CD4-positive, alpha-beta memory T cell (primary cell): ENCODE measurements at places on chromosomes 11 and 22.
A peak's percentile ranks its signal among the peaks of the same experiment; 100 is the strongest.

- DNase-seq = peak; percentile 29
These were observed 3.9 kb upstream of the VSIG10L2 start for GRCh38 chr11:125941619-125942611.

GRCh38 chr22:38697425-38698089 is 3.2 kb downstream of the JOSD1 start:
- DNase-seq = peak; percentile 39

DNA sequence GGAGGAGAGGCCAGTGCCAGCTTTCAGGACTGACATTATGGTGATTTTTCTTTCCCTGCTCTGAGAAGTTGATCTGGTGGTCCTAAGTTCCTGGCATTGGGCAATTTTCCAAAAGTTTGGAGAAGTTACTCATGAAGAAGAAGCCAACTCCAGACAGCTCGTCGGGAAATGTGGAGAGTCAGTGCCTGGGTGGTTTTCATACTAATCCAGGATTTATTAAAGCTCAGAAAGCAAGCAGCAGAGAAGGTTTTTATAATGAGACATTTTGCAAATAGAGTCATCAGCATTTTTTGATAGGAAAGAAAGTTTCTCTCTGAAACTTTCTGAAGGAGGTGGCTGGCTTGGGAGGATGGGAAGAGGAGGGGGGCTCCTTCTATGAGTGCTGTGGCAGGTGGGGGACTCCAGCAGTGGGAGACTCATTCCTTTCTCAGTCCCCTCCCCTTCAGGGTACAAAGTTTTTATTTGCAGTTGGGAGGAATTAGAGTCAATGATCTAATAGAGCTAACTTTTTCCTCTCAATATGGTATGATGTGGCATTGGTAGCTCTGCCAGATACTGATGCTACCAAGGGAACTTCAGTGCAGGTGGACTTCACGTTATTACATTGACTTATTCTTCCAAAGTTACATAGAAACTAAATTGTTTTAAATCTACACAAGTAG is 55.4 kb downstream of the LIF start:
- no peak for DNase-seq

GRCh38 chr11:116193321-116194131 is 579.3 kb downstream of the BUD13 start:
- no peak for DNase-seq

- DNase-seq = no peak
These were observed 10.0 kb downstream of the SPTY2D1 start for GRCh38 chr11:18624161-18624560.

- no peak for DNase-seq
These were observed 110.2 kb upstream of the SESN3 start for GRCh38 chr11:95341221-95341620.

DNA sequence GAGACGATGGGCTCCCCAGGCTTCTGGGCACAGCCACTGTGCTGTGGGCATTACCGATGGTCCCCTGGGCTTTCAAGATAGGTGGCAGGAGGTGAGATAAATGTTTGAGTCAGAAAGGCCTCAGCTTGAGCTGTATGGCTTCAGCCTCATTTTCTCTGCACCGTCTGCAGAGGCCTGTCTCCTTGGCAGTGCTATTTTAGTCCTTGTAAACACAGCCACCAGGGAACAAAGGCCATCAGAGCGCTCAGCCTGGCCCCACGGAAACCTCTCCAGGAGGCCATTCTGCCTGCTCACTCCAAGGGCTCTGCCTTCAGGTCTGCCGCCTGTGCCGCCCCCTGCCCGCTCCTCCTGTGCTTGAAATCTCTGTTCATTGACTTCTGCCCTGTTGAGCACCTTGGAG is 1424.9 kb downstream of the TBC1D22A start:
- DNase-seq = no peak

DNA sequence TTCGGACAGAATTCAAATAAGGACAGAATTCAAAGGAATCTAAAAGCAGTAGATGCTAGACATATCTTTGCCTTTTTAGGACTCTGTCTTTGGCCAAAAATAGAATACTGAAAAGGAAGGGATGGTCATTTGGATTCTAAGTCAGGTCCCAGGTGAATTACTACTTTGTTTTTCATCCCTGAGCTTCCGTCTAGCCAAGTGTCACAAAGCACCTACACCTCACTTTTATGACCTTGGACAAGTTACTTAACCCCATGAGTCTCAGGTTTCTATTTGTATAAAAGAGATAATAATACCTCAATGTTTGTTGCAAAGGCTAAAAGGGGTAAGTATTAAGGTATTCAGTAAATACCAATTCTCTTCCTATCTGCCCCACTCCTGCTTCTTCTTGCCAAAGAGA is 7.3 kb downstream of the KIF18A start:
- DNase-seq = no peak

DNA sequence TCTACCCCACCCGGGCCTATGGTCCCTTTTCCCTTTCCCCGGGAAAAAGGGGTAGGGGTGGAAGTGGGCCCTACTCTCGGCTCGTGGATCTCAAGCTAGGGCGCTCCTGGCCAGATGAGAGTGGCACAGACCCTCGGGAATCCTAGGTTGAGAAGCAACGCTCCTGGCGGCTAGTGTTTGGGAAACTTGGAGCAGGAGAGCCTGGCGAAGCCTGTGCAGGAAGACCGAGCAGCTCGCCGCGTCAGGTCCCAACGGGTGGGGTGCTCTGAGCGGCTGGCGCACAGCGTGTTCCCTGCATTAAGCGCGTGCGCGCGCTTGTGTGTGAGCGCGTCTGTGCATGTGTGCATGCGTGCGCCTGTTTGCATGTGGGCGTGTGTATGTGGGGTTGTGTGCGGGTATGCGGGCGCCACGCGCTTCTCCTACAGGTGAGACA is 7.1 kb upstream of the FLI1 start:
- DNase-seq = peak; percentile 56

DNA sequence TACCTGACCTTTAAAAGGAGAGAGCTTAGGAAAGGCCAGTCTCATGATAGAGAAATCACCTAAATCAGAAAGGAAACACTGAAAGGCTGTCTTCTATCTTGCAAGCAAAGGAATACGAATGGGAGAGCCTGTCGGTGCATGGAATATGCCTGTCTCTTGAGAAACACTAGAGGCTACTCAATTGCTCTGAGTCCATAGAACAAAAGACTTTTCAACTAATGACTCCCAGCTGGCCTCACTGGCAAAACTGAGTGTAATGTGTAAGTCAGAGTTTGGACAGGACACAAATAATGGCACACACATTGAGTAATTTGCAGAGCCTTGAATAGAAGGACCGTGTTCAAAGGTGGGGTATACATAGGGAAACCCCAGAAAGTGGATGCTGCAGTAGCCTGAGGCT is 171.0 kb upstream of the ARHGAP20 start:
- DNase-seq = no peak

GRCh38 chr11:13775471-13775870 is 107.0 kb downstream of the FAR1 start:
- DNase-seq = no peak

GRCh38 chr11:13535819-13536218 is 40.0 kb upstream of the PTH start:
- no peak for DNase-seq

DNA sequence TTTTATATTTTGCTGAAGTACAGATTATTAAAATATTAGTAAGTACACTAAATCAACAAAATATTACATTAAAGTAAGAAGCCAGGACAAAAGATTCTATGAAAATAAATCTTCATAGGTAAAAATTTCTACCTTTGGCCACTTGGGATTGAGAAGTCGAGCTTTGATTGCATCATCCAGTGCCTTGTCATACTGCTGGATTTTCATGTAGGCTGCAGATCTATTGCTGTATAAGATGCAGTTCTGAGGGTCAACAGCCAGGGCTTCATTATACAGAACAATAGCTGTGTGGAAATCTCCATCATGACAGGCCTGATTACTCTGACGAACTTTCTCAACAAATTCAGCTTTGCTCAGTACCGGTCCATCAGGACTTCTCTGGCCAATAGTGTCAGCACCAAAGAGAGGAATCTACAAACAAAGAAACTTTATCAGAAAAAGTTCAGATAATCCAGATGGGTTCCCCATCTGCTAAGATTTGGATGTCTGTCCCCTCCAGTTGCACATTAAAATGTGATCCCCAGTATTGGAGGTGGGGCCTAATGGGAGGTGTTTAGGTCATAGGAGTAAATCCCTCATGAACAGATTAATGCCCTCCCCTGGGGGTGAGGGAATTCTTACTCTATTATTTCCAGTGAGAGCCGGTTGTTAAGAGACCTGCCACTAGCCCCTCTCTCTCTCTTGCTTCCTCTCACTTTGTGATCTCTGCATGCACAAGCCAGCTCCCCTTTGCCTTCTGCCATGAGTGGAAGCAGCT is 50.0 kb downstream of the TTC28 start:
- DNase-seq = no peak

- no peak for DNase-seq
These were observed 359.3 kb downstream of the TENM4 start for GRCh38 chr11:79081471-79082031.

GRCh38 chr11:50072226-50073112 is 39.8 kb downstream of the OR4C45 start:
- DNase-seq = no peak

DNA sequence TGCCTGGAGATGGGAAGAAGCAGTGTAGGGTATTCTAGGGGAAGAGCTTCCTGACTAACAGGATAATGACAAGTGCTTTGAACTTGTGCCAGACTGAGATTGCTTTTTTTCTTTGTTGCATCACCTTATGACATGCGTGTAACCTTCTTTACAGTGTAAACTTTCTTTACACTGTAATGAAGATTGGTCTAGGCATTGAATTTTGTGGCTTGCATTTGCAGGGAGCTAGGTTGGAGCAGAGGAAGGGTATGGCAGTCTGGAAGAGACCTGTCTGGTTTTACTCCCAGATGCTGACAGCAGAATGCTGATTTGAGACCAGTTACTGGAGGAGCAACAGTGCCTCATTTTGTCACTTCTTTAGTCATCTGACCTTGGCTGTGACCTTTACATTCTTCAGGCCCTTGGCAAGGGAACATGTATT is 5.6 kb downstream of the DDB2 start:
- no peak for DNase-seq

DNA sequence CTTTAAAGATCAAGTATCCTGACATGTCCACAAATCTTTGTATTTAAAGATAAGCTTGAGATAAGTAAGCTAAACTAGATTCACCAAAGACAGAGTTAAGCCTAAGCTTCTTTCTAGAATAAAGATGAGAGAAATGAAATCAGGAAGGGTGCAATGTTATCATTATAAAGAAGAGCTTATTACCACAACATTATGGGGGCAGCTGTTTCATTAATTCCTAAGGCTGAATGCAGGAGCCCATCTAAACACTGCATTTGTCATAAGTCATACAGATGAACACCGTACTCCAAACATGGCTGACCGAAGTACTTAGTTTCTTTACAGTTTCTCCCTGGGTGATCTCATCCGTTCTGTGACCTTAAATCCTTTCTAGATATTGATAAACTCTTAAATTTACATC is 16.3 kb downstream of the FDX1 start:
- no peak for DNase-seq

- no peak for DNase-seq
These were observed 180.0 kb upstream of the NTM start for GRCh38 chr11:131190446-131190845.

DNA sequence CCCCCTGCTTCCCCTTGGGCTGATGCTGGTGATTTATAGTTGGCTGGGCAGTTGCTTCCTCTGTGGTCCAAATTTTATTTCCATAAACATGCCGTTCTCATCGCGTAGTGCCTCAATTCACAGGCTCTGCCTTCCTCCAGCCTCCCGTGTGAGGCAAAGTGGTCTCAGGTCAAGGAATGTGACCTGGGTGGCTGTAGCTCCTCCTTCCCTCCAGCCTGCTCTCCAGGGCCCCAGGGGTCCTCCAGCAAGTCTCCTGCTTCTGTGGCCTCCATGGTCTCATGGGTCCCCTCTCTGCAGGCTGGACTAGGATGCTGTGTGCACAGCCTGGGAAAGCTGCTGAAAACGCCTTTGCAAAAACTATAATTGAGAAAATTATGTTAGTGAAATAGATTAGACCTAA is 694.1 kb downstream of the BRD1 start:
- no peak for DNase-seq

- no peak for DNase-seq
These were observed 68.9 kb upstream of the GNAZ start for GRCh38 chr22:23001463-23001862.

DNA sequence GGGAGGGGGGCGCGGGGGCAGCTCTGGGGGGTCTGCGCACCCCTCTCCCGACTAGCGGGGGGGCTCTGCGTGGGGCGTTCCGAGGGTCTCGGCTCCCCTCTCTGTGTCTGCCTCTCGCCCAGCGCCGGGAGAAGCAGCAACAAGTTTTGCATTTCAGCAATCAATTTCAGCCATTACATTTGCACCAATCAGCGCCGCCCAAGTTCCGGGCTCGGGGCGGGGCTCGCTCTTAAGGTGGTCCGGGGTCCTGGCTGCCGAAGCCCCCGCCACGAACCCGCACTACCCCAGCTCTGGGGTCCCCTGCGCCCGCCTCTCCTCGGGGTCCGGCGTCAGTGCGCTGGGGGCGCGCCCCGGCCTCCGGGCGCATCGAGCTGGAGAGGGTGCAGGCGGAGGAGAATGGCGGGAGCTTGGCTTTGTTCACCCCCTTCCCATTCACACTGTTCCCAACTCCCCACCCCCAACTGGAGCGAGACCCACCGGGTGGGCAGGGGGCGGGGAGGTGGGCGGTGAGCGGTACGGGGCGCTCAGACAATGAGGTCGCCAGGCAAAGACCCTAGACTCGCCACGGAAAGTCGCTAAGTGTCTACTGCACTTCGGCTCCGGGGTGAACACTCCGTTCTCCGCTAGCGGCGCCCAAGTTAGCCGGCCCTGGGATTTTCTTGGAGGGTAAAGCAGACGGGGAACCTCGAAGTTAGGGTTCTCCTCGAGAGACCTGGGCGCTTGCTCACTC is at the start of gene MN1:
TSS of gene MN1 (minus strand) at position 141 of the 730 bp plus-strand sequence. CDS start 1,213 bp downstream, outside the sequence.
- peak; percentile 50 for DNase-seq

GRCh38 chr22:24516301-24516737 is 21.2 kb downstream of the UPB1 start:
- no peak for DNase-seq

DNA sequence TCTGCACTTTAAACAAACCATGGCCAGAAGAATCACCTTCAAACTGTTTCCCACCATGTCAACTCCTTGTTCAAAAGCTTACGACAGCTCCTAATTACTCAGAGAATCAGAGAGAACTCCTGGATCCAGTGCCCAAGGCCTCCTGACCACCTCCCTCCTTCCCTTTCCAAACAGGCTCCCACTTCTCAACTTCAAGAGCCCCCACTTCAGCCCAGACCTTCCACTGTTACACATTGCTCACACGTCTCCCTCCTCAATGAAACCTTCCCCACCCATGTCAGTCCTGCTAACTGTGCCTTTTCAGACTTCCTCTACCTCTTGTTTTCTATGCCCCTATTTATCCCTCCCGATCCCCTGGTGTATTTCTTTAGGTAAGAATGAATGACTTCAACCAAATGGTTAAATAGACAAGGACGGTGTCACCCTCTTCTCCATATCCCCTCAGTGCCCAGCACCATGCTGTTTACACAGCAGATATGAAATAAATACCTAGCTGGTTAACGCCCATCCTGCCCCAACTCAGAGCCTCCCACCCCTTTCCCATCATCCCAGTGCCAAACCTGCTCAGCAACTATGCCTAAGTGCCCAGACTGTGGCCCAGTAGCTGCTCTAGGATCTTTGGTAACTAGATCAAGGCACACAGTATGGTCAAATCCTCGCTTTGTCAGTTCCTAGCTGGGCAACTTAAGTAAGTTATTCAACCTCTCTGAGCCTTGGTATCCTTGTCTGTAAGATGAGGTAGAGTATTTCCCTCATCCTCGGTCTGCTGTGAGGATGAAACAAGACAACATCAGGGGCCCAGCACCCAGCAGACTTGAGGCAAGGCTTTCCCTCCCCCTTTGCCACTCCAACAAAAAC is 36.8 kb downstream of the PLEKHA7 start:
- no peak for DNase-seq
